Kidney tubule cell (primary cell): ENCODE measurements at places on chromosomes 7 and 10.

DNA sequence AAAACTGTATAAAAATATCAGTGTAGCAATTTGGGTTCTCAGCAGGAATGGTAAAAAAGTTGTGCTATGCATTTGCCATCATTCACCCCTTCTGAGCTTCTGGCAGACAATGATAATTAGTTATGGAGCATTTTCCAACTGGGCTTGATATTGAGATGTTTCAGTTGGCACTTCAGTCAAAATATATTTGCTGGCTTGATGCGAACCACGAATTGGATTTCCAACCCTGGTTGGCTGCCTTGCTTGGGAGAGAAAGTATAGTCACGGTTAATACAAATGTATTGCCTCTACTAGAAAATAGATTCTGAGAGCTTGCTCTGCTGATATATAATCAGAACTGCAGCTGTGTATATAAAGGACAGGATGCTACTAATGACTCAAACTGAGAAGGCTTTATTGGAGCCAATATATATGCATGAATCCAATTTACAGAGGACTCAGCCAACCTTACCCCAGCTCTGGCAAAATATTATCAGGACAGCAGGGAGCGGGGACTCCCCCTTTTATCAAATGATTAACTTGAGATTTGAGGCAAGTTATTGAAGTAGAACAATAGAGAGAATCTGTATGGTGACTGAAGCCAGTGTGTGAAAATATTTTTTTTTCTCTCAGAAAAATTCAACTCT lies 219.8 kb upstream of the SMIM30 start:
- DNase-seq, result peak; percentile 58

DNA sequence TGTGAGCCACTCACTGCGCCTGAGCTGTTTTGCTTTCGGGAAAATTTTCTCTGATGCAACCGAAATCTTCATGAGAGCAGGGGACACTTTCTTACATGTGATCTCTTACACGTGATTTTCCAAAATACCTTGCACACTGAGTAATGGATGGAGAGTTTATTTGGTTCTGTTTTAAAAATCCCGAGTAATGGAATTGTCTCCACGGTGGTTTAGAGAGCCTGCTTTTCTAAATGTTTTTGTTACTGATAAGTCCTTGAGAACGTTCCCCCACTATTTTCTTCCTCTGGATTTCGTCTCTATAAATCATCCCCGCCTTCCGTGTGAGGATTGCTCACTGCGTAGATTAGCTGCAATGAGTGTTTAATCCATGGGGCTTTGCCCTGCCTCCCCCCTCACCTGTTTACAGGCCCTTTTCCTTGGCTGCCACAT lies 25.7 kb downstream of the CAMK1D start:
- no peak for DNase-seq

DNA sequence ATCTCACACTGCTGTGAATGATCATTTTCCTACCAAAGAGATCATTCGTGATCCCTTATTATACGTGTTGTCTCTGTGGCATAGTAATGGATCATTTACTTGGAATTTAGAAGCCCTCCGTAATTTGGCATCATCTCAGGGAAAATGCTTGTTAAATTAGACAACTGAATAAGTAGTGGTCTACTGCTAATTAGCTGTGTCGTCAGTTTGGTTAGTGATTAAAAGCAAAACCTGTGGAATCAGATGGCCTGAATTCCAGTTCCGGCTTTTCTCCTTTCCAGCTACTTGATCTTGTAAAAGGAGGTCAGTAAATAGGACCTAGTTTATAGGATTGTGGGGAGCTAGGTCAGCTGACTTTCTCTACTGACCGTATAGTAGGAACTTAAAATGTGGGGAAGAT lies 65.6 kb downstream of the RBM33 start:
- no peak for DNase-seq

- no peak for DNase-seq
Observed at GRCh38 chr7:105974471-105974870, 11.4 kb downstream of the CDHR3 start.

DNA sequence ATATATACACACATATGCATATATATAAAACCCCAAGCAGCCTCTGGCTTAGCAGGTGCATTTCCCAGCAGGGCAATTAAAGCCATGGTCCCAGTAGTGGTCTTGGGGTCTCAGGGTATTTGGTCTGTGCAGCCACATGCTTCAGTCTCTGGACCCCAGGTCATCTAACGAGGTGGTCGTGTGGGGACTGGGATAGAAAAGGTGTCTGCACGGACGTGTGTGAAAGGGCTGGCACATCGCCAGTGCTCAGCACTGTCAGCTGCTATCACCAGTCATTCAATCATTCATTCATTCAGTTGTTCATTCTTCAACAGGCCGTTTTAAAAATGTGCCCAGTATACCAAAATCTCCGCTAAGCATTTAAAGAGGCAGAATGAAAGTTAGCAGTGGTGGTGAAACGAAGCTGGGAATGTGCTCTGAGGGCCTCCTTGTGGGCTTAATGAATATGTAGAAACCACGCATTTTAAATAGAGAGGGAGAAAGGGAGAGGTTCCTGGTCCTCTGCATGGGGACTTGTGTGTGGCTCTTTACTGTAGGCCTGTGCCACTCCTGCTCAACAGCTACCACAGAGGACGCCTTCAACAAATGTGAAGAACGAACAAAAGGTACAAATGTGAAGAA lies 170.4 kb downstream of the EGFR start:
- DNase-seq, result no peak

DNA sequence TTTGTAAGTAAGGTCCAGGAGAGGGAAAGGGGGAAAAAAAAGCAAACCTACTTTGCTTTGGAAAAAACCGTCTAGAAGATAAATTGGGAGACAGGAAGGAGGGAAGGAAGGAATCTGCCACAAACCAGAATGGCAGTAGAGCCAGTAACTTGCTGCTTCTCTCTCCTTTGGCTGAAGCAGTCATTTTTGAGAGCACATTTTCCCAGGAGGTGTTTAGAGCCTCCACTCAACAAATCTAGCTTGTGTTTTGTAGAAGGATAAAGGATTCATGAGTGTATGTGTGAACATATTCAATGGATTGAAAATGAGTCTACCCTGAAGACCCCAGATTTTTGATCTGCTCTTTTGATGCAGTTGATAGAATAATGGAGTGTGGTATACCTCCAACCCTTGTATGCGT lies 2.6 kb downstream of the NRG3 start:
- DNase-seq, result no peak
